ENCODE measurements at places on chromosomes 4 and X. TPM values are rescaled to one million over a fixed set of nuclear protein-coding genes. Genes with fewer than 3 reads are reported as not detected.

GRCh38 chr4:163556177-163556576, 61.7 kb downstream of the TMA16 start:
- DNase-seq: peak; percentile 37
- H3K4me3 ChIP-seq: no peak overlapping the region
- no peaks in the 10 kb centered on the region for H3K27me3 ChIP-seq
- no peaks in the 10 kb centered on the region for H3K4me1 ChIP-seq

- H3K27ac ChIP-seq: no peak overlapping the region
- no peak overlapping the region for H3K4me3 ChIP-seq
- H3K27me3 ChIP-seq: no peaks in the 10 kb centered on the region
- no peaks in the 10 kb centered on the region for H3K36me3 ChIP-seq
Measured at GRCh38 chrX:32495855-32496254, 715.5 kb downstream of the DMD start.

GRCh38 chrX:134683351-134684005, 25.2 kb upstream of the PLAC1 start:
- no peak for DNase-seq
- no peaks in the 10 kb centered on the region for H3K36me3 ChIP-seq
- no peaks in the 10 kb centered on the region for H3K27me3 ChIP-seq
- no peaks in the 10 kb centered on the region for H3K4me1 ChIP-seq
- no peak overlapping the region for H3K4me3 ChIP-seq

- no peaks in the 10 kb centered on the region for H3K4me1 ChIP-seq
- H3K27ac ChIP-seq: no peak overlapping the region
- DNase-seq: no peak
- no peak overlapping the region for H3K4me3 ChIP-seq
- no peaks in the 10 kb centered on the region for H3K27me3 ChIP-seq
Measured at GRCh38 chrX:66051980-66052379, 12.1 kb upstream of the VSIG4 start.

DNA sequence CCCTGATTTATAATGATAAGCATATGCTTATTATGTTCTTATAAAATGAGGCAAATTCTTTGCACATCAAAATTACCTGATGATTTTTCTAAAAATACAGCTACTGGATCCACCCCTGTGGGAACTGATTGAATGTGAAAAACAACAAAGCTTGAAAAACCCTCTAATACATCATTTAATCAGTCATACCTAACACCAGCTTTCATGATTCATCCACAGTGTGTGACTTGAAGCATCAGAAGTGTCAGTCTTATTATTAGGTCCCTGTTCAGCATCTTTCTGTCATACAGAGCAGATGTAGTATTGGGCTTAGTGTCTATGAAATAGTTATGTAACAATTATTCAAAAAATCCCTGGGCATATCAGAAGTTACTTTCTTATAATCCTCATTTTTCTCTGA, 671.3 kb upstream of the GALNT7 start:
- H3K4me3 ChIP-seq: no peak overlapping the region
- H3K27ac ChIP-seq: no peak overlapping the region
- no peaks in the 10 kb centered on the region for H3K27me3 ChIP-seq
- H3K4me1 ChIP-seq: no peaks in the 10 kb centered on the region

DNA sequence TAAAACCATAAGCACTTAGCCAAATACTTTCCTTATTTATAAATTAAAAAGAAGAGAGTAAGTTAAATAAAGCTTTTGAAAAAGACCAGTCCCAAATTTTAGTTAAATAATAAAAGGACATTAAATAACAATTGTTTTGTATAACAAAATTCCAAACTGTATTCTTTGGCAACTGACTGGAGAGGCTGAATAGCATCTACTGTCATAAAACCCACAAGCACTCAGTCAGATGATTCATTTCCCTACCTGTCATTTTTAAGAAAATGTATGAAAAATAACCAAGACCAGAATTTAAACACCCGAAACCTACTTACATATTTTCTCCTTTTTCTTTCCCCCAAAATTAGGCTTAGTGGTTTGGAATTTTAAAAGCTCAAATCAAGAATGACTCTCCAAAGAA, 32.5 kb upstream of the SMIM10L2A start:
- H3K4me1 ChIP-seq: no peaks in the 10 kb centered on the region
- H3K4me3 ChIP-seq: no peak overlapping the region
- H3K36me3 ChIP-seq: no peaks in the 10 kb centered on the region
- no peaks in the 10 kb centered on the region for H3K27me3 ChIP-seq
- no peak overlapping the region for H3K27ac ChIP-seq

- H3K27me3 ChIP-seq: no peaks in the 10 kb centered on the region
- no peaks in the 10 kb centered on the region for H3K36me3 ChIP-seq
- DNase-seq: peak; percentile 95
Measured at GRCh38 chr4:2330091-2331042, 68.5 kb upstream of the MXD4 start.

- no peak overlapping the region for H3K27ac ChIP-seq
- no peaks in the 10 kb centered on the region for H3K4me1 ChIP-seq
- peak; percentile 0 for DNase-seq
- H3K36me3 ChIP-seq: no peaks in the 10 kb centered on the region
- no peaks in the 10 kb centered on the region for H3K27me3 ChIP-seq
Measured at GRCh38 chr4:68963374-68963773, 11.8 kb upstream of the UGT2A3 start.

GRCh38 chrX:151902813-151903591, 9.7 kb upstream of the MAGEA4 start:
- H3K27ac ChIP-seq: peak overlapping the region; percentile 18
- H3K4me3 ChIP-seq: no peak overlapping the region
- no peaks in the 10 kb centered on the region for H3K36me3 ChIP-seq
- H3K27me3 ChIP-seq: no peaks in the 10 kb centered on the region

GRCh38 chr4:41319553-41319952, 62.8 kb downstream of the UCHL1 start:
- DNase-seq: peak; percentile 30
- no peak overlapping the region for H3K4me3 ChIP-seq
- no peaks in the 10 kb centered on the region for H3K27me3 ChIP-seq
- H3K27ac ChIP-seq: no peak overlapping the region
- H3K36me3 ChIP-seq: no peaks in the 10 kb centered on the region

GRCh38 chrX:69014200-69014599, 151.1 kb downstream of the PJA1 start:
- no peak overlapping the region for H3K4me3 ChIP-seq
- no peaks in the 10 kb centered on the region for H3K36me3 ChIP-seq
- H3K4me1 ChIP-seq: peaks cover 2% of the 10 kb centered on the region
- DNase-seq: peak; percentile 75
- H3K27me3 ChIP-seq: no peaks in the 10 kb centered on the region

DNA sequence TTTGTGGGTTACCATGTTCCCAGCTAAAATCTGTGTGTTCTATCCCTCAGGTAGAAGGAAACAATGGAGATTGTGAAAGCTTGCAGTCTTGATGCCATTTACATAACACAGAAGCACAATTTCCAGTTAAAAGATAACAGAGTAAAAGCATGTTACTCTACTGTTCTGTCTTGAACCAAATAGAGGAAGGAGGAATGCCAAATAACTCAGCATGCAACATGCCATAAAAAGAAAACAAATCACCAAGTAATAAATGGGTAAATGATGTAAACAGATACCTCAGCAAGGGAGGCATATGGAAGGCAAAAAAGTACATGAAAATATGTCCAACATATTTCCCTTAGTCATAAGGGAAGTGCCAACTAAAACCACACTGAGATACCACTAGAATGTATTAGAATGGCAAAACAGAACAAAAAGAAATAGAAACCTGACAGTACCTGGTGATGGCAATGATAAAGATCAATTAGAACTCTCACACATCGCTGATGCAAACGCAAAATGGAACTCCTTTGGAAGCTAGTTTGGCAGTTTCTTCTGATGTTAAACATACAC, 502.6 kb upstream of the HS3ST1 start:
- H3K27ac ChIP-seq: no peak overlapping the region
- no peaks in the 10 kb centered on the region for H3K27me3 ChIP-seq
- H3K4me1 ChIP-seq: no peaks in the 10 kb centered on the region
- no peak for DNase-seq
- H3K36me3 ChIP-seq: no peaks in the 10 kb centered on the region
- no peak overlapping the region for H3K4me3 ChIP-seq

DNA sequence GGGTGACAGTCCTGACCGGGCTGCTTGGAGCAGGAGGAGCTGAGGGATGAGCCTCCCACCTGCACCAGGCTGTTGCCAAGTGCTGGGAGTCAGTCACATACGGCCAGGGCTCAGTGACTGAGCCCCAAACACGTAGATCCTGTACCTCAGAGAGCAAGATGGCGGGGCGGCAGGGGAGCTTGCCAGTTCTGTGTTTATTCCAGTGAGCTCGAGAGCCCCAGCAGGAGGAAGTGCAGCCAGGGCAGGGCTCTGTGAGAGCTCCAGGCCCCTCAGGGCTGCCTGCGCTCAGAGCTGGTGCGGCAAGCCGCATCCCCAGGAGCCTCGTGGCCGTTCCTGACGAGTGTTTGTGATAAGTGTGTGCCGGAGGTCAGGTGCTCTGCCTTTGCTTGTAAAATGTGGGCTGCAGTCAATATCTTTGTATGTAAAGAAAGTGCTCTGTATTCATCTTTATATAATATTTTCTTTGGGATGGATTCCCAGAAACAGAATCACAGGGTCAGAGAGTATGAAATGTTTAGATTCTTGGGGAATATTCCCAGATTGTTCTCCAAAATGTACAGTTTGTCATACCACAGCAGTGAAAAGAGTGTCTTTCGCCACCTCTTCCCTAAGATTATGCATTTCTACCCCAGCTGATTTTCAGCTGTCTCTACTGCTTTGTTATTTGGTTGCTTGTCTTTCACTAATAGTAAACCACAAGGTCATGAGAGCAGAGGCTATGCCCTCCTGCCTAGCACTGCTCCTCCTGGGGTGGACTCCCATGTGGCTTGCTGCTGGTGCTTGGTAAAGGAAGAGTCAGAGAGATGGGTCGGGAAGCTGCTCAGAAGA, 50.3 kb downstream of the NELFA start:
- peak; percentile 64 for DNase-seq
- H3K4me3 ChIP-seq: no peak overlapping the region
- H3K27ac ChIP-seq: no peak overlapping the region
- peaks cover 40% of the 10 kb centered on the region for H3K36me3 ChIP-seq
- H3K4me1 ChIP-seq: no peaks in the 10 kb centered on the region
- H3K27me3 ChIP-seq: no peaks in the 10 kb centered on the region

SLC25A5 gene
- total RNA-seq: 157 TPM

PRSS12 gene
- 59.9 TPM for total RNA-seq

GYPB gene
- total RNA-seq: not detected

ERCC6L gene
- total RNA-seq: not detected

UBA6 gene
- total RNA-seq: 74.2 TPM

SUPT20HL1 gene
- not detected for total RNA-seq

GRID2 gene
- under 0.01 TPM for total RNA-seq

ADAMTS3 gene
- 2.1 TPM for total RNA-seq

Measured in fibroblast of lung (primary cell).